ENCODE measurements at places on chromosomes 5 and 9.

- no peak for DNase-seq
These were observed 10.6 kb upstream of the CSNK1A1 start for GRCh38 chr5:149561848-149562247.

DNA sequence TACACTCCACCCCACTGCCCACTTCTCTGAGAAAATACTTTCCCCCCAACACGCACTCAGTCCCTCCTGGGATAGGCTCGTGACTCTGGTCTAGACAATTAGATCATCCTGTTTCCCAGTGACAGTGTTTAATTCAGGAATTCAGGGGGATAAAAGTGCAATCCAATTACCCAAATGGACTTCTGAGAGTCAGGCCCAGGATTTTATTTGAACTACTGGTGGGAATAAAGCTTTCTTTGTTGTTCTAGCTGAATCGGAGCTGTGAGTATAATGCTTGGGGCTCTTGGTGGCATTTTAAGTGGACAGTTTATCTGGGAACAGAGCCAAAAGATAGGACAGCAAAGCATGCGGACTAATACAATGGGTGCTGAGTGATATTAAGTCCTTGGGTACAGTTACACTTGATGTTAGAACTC, 683.3 kb downstream of the MAT2B start:
- DNase-seq: no peak

- DNase-seq: no peak
These were observed 29.0 kb upstream of the MVB12B start for GRCh38 chr9:126297661-126298060.

DNA sequence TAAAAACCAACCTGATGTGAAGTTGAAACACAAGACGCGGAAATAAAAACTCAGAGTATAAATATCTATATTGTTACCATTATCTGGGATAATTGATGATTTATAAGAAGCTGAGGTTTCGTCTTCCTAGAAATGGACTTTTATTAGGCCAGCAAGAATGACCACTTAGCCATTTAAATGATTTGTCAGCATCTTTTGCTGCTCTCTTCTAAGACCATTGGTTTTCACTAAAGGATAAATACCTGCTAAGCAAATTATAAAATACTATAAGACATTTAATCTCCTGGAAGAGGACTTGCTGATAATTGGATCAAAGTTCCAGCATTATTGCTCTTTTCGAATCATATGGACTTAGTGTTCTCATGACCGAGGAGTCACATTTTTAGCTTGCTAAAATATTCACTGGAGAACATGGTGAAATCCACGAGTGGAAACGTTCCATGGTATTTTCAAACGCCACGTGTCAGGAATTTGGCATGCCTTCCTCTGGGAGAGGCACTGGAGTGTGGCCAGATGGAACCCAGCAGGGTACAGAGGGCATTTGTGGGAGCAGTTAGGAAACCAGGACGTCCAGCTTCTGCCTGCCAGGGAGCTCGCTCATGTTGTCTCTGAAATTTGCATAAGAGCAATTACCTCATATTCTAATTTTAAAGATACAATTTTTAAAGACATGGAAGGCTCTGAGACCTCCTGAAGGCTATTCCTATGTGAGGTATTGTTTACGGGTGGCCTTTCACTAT, 43.1 kb downstream of the TNFAIP8 start:
- DNase-seq: no peak

DNA sequence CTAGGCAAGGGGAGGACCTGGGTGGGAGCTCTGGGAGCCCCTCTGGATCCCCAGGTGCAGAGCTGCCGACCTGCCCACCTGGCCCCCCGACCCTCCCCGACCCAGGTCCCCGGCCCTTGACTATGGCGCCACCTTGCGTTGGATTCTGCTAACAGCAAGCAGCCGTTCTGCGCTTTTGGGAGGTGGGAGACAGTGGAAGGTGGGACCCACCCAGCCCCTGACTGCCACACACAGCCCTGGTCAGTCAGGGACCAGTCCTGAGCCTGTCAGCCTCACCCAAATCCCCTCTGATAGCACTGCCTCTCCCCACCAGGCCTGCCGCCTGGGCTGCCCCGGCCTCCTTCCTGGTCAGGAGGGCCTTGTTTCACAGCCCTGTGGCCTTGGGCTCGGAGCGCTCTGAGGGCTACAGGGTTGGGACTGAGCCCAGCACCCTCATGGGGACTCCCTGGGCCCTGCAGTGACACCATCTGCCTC, 77.9 kb downstream of the HMCN2 start:
- DNase-seq: peak; percentile 34

DNA sequence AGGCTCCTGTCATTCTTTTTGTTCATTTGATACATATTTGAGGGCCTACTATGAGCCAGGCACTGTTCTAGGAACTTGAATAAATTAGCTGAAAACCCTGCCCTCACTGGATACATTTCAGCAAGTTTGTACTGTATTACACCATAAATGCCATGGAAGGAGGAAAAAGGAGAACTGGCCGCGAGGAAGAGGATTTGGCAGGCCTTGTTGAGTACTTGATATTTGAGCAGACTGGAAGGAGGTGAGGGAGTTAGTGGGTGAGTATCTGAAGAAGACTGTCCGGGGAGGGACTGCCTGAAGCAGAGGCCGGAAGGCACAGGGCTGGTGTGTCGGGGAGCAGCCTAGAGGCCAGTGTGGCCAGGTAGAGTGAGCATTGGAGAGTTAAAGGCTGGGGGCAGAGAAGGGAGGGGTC, 4.5 kb downstream of the SNX30 start:
- no peak for DNase-seq

Data from activated naive CD4-positive, alpha-beta T cell treated with anti-CD3 and anti-CD28 coated beads, Interleukin-2, amount 50 U/mL, for 16 hours (primary cell).